ENCODE measurements at places on chromosomes 1 and 21. TPM values are rescaled to one million over a fixed set of nuclear protein-coding genes. Genes with fewer than 3 reads are reported as not detected.

HSD3B2 gene
- 0.72 TPM for polyA plus RNA-seq

FMO5 gene
- polyA plus RNA-seq, result 15.8 TPM

NKAIN1 gene
- 2.7 TPM for polyA plus RNA-seq

S100A14 gene
- 437 TPM for polyA plus RNA-seq

FAM72C gene
- polyA plus RNA-seq, result 1.6 TPM

ATPAF1 gene
- 48.9 TPM for polyA plus RNA-seq

GUCA2A gene
- polyA plus RNA-seq, result 68.7 TPM

RGS8 gene
- 0.19 TPM for polyA plus RNA-seq

NBPF26 gene
- 14.2 TPM for polyA plus RNA-seq

LIN9 gene
- polyA plus RNA-seq, result 5.4 TPM

GFI1 gene
- 5.0 TPM for polyA plus RNA-seq

TATDN3 gene
- 7.8 TPM for polyA plus RNA-seq

DNA sequence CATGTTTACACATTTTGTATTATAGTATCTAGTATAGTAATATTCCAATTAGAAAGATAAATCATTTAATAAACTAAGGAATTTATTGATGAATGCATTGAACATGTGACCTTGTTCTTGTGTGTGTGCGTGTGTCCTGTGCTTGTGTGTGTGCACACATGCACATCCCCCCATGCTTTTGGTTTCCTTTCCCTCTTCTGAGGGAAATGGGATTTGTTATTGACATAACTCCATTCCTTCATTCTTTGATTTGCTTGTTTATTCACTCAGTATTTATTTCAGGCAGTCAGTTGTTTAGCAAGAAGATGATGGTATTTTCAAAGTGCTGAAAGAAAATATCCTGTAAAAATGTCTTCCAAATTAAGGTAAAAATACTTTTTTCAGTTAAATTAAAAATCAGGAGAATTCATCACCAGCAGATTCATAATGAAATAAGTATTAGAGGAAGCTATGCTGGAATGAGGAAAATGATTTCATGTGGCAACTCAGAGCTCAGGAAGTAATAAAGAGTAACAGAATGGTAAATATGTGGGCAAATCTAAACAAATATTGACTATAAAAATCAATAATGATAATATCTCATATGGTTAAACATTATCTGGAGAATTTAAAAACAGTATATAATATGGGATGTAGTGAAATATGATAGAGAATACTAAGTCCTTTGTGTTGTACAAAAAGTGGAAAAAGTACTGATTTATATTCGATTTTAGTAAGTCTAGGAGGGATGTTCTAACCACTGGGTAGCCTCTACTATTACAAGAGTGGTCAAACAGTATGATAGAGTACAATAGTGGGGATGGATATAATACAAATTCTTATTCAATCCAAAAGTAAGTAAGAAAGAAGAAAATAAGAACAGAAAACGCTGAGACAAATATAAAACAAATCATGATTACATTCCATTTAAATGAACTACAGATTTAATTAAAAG, 35.2 kb upstream of the SIPA1L2 start:
- DNase-seq, result no peak

DNA sequence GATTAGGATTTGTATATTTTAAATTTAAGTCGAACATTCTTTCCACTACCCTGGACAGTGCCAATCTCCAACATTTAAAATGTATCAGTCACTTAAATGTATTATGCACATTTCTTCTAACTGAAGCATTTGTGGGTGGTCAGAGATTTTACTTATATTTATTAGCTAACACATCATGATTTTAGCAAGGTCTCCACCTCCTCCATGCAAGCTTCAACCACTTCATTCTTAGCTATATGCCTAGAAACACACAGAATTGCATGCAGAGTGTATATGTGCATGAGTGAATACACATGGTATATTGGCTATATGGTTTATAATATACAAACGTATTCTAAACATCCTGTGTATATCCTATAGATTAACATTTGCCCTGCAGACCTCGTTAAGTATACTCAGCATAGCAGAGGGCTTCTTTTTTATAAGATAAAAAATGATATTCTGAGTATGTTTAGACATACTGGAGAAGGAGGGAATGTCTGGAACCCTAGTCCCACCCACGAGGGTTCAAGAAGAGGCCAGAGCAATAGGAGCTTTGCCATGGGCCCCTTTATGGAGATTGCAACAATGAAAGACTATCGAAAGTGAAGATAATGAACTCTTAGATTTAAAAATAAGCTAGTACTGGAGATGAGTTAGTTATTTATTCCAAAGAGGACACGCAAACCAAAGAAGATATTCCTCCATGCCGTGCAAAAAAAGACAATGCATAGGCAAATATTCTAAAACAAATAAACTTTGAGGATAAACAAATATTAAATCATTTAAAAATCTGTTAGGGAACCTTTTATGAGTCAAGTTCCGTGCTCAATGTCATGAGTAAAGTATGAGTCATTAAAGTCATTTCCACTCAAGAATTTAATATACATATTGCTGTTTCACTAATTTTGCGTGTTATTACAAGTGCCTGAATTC, 480.4 kb downstream of the SIPA1L2 start:
- DNase-seq, result no peak

- no peak for DNase-seq
Observed at GRCh38 chr1:225539575-225539974, 111.7 kb upstream of the LBR start.

DNA sequence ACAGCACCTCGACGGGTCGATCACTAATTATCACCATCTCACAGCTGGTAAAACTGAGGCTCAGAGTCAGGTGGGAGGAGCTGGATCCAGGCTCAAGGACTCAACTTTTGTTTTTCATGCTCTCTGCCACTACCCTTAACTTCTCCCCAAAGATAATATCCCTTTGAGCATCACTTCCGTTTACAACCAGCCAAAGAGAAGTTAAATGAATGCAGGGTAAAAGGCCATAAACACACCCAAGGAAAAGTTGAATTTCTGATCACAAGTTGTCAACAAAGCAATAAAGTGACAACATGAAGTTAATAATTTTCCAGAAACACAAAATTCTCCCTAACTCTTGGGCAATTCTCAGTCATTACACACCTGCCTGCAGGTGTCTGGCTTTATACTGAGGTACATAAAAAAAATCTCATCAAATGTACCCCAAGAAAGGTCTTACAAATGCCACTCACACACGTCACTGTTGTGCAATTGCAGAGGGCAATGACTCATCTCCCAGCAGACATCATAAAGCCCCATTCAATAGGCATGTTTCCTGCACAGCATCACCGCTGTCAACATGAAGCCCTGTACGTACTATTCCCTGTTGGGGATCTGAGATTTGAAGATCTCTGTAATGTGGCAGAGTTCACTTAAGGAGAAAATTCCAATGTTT, 3.4 kb downstream of the OR2T11 start:
- DNase-seq, result peak; percentile 77

DNA sequence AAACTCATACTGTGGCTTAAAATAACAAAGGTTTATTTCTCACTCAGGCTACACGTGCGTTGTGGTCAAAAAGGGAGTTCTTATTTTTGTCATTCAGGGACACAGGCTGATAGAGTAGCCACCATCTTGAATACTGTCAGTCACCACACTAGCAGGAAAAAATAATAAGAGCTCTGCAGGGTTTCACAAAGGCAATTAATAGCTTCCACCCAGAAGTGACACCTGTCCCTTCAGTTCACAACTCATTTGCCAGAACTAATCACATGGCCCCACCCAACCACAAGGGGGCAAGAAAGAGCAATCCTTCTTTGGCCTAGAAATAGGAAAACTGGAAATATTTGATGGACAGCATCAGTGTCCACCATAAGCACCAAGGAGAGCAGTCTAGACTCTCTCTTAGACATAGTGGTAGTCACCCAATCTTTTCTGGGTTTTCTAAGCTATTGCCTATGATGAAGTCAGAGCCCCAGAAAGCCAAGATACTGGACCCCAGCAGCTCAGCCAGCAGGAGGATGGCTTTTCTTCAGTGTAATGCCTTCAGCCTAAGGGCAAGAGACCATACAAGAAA, 8.2 kb downstream of the HAPLN2 start:
- no peak for DNase-seq

DNA sequence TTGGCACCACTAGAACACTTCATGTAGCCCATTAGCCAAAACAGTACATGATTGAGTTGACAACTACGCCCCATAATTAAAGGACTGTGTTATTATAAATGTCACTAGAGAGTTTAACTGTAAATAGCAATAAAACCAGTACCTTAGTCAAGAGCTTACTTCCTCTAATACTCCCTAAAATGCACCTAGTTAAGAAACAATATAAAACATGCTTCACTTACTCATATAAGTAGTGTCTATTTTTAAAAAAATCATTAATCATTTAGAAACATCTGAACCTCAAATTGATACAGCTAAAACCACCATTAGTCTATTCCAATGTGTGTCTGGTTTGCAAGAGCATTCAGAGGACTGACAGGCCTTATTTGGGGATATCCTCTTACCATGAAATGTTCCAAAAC, 25.3 kb downstream of the PTP4A2 start:
- DNase-seq, result no peak

DNA sequence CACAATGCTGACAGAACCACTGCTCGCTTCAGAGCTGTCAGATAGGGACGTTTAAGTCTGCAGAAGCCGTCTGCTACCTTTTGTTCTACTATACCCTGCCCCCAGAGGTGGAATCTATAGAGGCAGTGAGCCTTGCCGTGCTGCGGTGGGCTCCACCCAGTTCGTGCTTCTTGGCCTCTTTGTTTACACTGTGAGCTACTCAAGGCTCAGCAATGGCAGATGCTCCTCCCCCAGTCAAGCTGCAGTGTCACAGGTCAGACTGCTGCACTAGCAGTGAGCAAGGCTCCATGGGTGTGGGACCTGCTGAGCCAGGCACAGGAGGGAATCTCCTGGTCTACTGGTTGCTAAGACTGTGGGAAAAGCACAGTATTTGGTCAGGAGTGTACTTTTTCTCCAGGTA, 47.1 kb downstream of the LEPR start:
- peak; percentile 78 for DNase-seq

- DNase-seq, result no peak
Observed at GRCh38 chr1:199855580-199855979, 171.9 kb upstream of the NR5A2 start.

- no peak for DNase-seq
Observed at GRCh38 chr1:15388201-15388880, 21.3 kb upstream of the EFHD2 start.

DNA sequence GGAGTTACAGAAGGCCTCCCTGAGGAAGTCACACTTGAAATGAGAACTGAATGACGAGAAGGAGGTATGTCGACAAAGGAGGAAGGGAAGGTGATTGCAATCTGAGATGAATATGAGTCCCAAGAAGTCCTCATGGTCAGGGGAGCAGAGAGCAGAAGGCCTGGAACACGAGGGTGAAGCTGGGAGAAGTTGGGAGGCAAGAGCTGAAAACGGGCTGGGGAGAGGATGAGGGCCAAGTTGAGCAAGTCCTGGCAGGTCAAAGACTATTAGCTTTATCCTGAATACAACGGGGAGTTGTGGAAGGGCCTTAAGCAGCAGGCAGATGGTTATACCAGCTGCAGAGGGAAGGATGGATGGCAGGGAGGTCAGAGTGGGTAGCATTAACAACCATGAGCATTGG, 89.5 kb downstream of the KCNJ15 start:
- DNase-seq, result no peak

GRCh38 chr1:153384958-153385580, 5.8 kb downstream of the S100A8 start:
- no peak for DNase-seq

- DNase-seq, result no peak
Observed at GRCh38 chr1:107323784-107324183, 182.9 kb downstream of the NTNG1 start.

DNA sequence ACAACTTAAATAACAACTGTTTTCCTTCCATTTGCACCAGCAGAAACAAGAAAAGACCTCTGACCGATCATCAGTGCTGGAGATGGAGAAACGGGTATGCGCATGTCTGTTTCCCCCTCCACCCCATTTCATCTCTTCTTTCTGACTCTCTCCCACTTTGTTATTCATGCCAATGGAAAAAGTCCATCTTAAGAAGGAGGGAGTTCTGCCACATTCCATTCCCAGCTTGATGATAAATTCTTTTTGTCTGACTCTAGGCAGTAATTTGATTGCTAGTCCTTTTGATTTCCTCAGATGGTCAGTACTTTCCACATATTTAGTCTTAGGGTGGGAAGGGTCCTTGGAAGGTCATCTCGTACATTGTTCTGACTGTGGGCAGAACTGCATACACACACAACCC, 142.5 kb downstream of the SYT2 start:
- DNase-seq, result no peak

DNA sequence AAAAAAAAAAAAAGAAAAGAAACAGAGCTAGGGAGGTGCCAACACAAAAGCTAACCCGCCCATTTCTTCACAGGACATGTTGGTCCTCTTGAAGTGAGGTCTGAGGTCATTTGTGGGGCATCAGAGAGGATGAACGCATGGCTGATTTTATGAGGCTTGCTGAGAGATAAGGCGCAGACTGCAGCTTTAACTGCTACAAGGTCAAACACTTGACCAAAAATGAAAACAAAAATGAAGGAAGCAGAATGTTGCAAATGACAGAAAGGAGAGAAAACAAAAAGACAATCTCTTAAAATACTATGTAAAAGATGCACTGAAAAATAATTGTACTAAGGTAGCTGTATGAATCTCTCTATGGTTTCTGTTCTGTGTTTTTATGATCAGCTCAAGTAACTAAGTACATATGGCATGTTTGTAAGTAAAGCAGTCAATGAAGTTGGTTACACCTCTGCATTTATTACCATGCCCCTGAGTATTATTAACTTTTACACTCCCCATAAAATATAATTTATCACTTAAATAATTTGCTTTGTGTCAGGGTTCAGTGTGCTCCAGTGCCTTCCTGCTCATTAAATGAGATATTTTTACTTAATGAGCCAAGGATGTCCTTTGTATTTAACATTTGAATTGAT, 249.1 kb upstream of the NR5A2 start:
- DNase-seq, result peak; percentile 84

GRCh38 chr1:77539519-77540142, 142.8 kb downstream of the ZZZ3 start:
- no peak for DNase-seq

GRCh38 chr1:170671629-170671963, 7.7 kb downstream of the PRRX1 start:
- no peak for DNase-seq
